ENCODE measurements at places on chromosomes 2 and 18. TPM values are rescaled to one million over a fixed set of nuclear protein-coding genes. Genes with fewer than 3 reads are reported as not detected.

DNA sequence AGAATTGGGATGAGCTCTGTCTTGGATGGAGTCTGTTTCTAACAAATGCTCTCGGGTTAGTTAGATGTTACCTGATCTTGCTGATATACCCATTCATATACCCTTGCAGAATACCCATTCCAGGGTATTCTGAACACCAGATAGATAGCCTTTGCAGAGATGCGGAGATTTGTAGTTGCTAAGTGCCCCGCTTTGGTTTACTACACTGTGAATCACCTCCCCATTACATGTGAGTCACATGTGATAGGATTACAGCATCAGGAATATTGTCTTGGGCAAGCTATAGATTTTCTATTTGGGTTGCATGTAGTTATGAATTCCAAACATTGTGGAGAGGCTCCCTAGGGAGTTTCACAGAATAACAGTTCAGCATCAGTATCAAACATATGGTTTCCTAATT is 3.8 kb downstream of the VSNL1 start:
- DNase-seq = no peak

CREG2 gene
- total RNA-seq = not detected

PARD6G gene
- total RNA-seq = not detected

ARL5A gene
- total RNA-seq = 38.4 TPM

OBSL1 gene
- 1.3 TPM for total RNA-seq

MYOM1 gene
- total RNA-seq = 1.1 TPM

EGR4 gene
- 2.1 TPM for total RNA-seq

Data from activated T-cell treated with anti-CD3 and anti-CD28 coated beads, Interleukin-2, amount 50 U/mL, for 72 hours (primary cell).